ENCODE measurements at places on chromosomes 1 and 21. TPM values are rescaled to one million over a fixed set of nuclear protein-coding genes. Genes with fewer than 3 reads are reported as not detected.

GBP6 gene
- 1.0 TPM for total RNA-seq

PLD5 gene
- total RNA-seq, result 6.5 TPM

PADI3 gene
- total RNA-seq, result 7.7 TPM

IFT25 gene
- 14.3 TPM for total RNA-seq

PRDM16 gene
- total RNA-seq, result not detected

PGBD5 gene
- total RNA-seq, result 0.67 TPM

F13B gene
- total RNA-seq, result under 0.01 TPM

ROR1 gene
- total RNA-seq, result 21.8 TPM

GPR25 gene
- not detected for total RNA-seq

OLFML2B gene
- total RNA-seq, result not detected

GRIK3 gene
- not detected for total RNA-seq

KCNJ6 gene
- not detected for total RNA-seq

CR1L gene
- total RNA-seq, result not detected

TMEM35B gene
- 24.9 TPM for total RNA-seq

WDR64 gene
- total RNA-seq, result not detected
